ENCODE measurements at places on chromosomes 2 and 18.

DNA sequence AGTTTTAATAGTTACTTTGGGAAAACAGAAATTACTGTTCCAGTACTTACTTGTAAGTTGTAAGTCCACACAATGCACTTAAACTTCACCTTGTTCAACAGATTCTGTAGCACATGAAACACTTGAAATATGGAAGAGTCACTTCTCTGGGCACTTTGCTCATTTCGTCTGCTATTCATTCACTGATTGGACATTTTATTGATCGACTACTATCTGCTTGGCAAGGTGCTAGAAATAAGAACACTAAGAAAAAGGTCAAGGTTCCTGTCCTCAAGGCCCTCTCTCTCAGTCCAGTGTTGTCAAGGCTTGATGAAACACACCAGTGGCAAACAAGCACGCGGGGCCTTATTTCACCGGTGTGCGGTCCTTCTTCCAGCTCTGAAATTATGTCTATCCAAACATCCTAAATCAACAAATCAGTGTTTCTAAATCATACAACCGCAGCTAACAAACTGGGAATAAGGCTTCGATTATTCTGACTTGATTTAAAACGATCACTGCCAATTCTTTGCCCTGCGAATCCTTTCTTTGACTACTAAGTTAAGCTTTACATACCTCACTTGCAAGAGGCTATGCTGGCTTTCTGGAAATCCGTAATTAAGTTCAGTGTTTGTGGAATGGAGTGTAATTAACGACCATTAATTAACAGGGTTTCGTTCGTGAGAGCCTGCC, 780 bp upstream of the ITGAV start:
- no peak for DNase-seq

DNA sequence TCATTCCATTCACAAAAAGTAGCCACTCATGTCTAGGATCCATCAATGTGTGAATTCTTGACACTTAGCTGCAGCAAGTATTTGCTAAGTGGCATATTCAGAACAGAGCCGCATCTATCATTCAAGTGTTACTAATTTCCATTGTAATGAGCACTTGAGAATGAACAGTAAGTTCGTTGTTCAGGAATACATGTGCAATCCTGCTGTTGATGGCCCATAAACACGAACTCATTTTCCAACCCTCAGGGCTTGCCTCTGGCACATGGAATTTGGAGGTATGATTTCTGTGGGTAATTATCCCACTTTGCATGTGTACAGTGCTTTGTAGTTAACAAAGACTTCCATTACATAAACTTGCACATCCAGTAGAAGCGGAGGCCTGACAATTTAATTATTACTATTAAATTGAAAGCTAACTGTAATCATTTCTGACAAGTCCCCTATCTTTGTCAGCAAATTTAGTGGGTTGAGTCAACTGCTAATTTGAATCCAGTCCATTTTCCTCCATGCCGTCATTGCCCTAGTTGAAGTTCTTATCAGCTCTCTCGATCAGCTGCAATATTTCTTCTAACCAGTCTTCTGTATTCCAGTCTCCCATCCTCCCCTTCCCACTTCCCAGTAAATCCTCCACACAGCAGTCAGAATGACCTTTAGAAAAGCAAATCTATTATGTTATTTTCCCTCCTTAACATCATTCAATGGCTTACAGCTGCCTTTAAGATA, 116.0 kb upstream of the AQP4 start:
- DNase-seq, result no peak

- DNase-seq, result no peak
Measured at GRCh38 chr2:68837164-68837860, 33.9 kb downstream of the BMP10 start.

DNA sequence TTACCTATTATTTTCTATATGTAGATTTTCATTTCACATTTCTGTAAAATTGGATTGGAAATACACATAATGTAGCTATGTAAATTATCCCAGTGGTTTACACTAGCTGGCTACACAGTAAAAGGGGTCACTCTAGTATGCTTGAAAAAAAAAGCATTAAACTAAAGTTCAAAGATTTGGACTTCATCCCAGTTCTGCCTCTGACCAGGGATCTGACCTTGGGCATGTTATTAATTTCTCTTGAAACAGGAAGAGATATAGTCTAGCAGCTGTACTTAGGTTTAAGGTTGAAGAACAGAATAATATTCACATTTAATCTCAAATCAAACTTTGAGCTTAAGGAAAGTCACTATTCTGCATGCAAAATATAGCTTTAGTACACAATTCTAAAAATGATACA, 64.5 kb upstream of the RPE start:
- no peak for DNase-seq

- DNase-seq, result no peak
Measured at GRCh38 chr2:100011272-100011731, 131.1 kb downstream of the AFF3 start.

DNA sequence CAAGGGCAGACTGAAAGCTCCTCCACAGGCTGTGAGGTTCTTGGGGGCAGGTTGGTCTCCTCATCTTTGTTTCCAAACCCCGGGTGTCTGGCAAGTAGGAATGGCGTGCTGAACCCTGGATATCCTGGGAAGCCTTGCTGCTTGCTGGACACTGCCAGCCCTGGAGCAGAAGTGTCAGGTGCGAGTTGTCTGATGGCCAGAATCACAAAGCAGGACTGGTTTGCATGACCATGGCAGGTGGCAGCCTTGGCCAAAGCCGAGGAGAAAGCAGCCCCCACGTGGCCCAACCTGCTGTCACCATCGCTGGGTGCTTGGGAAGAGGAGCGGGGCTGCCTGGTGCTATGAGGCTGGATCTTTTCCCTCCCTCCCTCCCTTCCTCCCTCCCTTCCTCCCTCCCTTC, 309.5 kb upstream of the HS6ST1 start:
- no peak for DNase-seq

GRCh38 chr18:51569153-51569552, 371.7 kb upstream of the MEX3C start:
- DNase-seq, result no peak

DNA sequence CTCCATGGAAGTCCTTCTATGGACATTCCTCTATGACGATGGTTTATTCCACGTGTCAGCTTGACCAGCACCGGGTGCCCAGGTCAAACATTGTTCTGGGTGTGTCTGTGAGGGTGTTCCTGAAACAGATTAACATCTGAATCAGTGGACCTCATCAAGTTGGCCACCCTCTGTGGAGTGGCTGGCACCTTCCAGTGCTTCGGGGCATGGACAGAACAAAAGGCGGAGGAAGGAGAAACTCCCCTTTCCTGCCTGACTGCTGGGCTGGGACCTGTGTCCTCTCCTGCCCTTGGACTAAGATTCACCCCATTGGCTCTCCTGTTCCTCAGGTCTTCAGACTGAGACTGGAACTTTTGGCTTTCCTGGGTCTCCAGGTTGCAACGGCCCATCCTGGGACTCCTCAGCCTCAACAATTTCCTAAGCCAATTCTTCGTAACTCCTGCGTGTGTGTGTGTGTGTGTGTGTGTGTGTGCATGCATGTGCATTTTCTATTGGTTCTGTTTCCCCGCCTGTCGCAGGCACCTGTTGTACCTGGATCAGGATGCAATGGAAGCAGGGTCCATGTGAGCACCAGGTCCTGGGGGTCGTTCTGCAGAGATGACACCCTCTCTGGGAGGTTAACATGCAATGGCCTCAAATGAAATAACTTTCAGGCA, 357.2 kb upstream of the SALL3 start:
- DNase-seq, result no peak

DNA sequence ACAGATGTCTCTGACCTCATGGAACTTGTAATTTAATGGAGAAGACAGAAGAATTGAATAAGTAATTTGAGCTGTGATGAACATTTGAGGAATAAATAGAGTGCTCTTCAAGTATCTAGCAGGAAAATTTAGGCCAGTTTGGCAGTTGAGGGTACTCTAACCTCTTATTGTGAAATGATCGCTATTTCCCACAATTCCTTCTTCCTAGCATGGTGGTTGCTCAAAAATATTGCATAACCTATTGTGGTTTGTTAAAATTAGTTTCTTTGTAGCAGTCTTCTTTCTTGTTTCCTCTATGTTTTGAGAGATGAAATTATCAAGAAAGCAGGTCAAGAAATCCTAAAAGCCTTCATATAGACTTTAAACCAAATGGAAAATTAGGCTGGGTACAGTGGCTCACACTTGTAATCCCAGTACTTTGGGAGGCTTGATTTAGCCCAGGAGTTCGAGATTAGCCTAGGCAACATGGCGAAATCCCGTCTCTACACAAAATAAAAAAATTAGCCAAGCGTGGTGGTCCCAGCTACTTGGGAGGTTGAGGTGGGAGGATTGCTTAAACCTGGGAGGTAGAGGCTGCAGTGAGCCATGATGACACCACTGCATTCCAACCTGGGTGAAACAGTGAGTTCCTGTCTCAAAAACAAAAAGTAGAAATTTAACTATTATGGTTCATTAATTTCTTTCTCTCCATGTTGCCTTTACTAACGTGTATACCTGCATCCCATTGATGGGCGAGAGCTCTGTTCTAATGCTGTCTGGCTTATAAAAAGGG, 58.7 kb downstream of the RBKS start:
- no peak for DNase-seq

GRCh38 chr2:223457301-223457700, 144.9 kb downstream of the SCG2 start:
- no peak for DNase-seq

DNA sequence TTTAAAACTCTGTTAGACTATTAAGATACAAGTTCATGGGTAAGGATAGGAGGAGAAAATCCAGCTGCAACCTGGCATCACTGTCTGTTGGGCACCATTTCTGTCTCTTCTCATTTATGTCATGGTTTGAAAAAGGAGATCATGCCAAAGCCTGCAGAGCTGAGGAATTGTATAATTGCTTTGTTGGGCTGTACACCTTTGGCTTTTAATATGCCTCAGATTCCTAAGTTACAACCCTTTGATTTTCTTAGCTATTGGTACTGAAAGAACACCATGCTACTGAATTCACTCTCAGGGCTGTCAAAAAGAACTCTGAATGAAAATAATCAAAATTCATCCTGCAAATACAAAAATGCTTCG, 174.3 kb downstream of the ACKR3 start:
- no peak for DNase-seq

DNA sequence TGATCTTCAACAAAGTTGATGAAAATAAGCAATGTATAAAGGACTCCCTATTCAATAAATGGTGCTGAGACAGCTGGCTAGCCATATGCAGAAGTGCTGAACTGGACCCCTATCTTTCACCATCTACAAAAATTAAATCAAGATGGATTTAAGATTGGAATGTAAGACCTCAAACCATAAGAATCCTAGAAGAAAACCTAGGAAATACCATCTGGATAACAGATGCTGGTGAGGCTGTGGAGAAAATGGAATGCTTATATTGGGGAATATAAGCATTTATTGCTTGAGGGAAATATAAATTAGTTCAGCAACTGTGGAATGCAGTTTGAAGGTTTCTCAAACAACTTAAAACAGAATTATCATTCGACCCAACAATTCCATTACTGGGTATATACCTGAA, 89.6 kb downstream of the GCA start:
- DNase-seq, result no peak

- DNase-seq, result no peak
Measured at GRCh38 chr2:182942756-182943155, 76.3 kb upstream of the FRZB start.

DNA sequence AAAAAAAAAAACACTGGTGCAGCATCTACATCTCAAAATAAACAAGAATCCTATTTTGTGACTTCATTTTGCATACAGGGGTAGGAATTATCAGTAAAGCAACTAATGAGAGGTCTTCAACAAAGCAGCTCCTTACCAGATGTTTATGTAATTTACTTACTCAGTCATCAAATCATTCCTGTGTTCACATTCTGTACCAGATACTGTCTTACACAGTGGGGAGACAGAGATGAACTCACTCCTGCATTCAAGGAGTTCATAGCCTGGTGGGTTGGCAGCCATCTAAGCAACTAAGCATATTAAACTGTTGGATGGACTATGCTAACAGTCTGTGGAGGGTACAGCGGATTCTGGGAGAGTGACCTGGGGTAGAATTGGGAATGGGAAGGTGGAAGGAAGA, 169.0 kb downstream of the OSR1 start:
- no peak for DNase-seq

DNA sequence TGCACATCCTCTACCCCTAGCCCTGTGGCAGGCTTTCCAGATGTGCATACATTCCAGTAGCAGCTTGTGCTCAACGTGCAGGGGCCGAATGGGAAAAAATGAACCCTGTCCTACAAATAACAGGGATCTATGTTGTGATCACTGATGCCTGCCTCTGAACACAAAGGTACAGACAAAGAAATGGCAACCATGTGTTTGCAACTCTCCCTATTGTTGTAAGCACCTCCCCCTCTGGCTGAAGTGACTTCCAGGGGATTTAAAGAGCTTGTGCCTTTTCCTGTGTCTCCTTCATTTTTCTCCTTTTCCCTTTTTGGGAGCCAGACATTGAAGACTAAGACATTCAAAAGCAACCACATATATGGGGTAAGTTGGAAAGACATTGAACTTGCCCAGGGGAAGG, 21.6 kb downstream of the ARHGAP25 start:
- DNase-seq, result no peak

- DNase-seq, result no peak
Measured at GRCh38 chr2:231388725-231389346, 6.7 kb upstream of the B3GNT7 start.

All from RWPE1 (cell line).